ENCODE measurements at places on chromosomes 6 and 20. TPM values are rescaled to one million over a fixed set of nuclear protein-coding genes. Genes with fewer than 3 reads are reported as not detected.

DNA sequence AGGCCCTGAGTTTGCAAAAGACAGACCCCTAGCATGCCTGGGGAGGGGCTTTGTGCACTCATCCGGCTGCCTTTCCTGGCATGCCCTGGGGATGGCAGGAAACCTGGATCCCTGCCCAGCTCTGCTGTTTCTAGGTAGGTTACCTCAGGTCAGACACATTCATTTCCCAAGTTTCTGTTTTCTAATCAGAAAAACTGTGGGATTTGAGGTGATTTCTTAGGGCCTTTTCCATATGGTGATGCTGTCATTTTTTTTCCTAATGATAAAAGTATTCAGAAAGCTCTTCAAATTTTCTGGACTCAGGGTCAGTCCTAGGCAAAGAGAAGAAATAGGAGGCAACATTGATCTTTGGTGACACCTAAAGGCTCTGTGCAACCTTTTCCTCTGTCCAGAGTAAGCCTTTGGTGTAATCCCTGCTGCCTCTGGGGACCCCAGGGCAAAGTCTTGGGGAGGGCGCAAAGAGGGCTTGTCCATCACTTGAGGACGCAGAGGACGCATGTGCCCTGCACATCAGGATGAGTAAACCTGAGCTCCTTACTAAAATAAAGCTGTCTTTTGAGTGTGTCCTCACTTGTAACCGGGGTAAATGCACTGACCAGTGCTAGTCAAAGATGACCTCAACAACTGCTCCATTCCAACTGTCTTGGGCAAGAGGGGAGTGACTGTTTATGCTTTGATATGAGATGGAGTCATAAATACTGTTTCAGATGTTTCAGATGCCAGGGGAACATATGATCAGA lies 13.5 kb upstream of the TRAM2 start:
- DNase-seq = peak; percentile 84

GRCh38 chr6:134954272-134955000 lies 4.5 kb upstream of the ALDH8A1 start:
- no peak for DNase-seq

ZKSCAN3 gene
- 8.1 TPM for total RNA-seq

- DNase-seq = no peak
Observed at GRCh38 chr6:90494067-90494780, 92.6 kb downstream of the MAP3K7 start.

NNAT gene
- not detected for total RNA-seq

GRCh38 chr20:11850901-11851300 lies 66.8 kb upstream of the BTBD3 start:
- DNase-seq = peak; percentile 96

DNA sequence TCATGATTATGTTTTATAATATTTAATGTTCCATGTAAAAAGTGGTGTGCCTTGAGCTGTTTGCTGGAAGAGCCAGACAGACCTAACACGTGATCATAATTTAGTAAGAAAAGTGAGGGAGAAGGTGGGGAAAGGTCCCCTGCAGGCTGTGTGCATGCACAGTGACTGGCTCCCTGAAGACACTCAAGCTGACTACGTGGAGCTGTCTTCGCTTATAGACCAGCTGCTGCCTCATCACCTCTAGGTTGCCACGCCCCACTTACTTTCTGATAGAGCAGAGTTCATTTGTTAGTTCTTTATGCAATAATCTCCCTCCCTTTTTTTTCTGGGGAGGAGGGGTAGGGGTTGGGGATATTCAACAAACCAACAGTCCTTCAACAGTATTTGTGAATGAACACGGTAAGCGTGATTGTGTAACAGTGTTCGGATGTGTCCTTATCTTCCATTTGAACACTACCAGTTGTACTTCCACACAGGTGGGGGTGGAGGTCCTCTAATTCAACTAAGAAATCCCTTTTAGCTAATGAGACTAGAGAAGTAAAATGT lies 157.3 kb downstream of the BACH2 start:
- no peak for DNase-seq

- no peak for DNase-seq
Observed at GRCh38 chr6:1502041-1502440, 107.7 kb upstream of the FOXC1 start.

- no peak for DNase-seq
Observed at GRCh38 chr6:16296061-16296670, 57.8 kb downstream of the GMPR start.

GRCh38 chr20:51980277-51980676 lies 178.0 kb upstream of the SALL4 start:
- no peak for DNase-seq

GPR6 gene
- total RNA-seq = not detected

EYA2 gene
- 0.15 TPM for total RNA-seq

GRIK2 gene
- total RNA-seq = 2.4 TPM

DNA sequence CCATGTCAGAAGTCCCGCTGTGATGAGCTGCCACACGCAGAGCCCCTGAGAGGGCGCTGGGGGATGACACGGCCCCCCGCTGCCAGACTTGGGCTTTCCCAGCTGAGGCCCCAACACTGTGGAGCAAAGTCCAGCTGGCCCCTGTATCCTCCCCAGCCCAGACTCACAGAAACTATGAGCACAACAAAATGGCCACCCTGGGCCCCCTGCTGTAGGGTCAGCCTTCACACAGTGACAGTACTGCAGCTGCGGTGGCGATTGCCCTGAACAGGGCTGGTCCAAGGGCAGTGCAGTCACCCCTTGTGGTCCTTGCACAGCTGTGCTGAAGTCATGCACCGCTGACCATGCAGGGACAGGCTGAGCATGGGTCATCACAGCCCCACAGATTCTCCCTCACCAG lies 78.2 kb upstream of the CST7 start:
- DNase-seq = peak; percentile 11

DNA sequence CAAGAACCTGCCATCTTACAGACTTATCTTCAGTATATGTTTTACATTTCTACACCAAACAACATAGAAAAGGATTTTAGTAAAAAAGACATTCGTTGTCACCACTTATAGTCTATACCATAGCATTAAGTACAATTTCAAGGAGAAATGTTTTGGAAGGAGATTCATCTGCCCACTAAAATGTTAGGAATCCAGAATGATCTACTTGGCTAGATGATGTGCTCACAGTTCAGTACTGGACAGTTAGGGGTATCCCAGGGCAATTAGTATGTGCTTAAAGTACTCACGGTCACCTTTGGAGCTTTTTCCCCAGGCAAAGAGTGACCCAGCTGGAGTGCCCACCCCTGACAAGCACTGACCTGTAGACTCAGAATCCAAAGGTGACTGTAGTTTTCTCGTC lies 222.9 kb downstream of the SLC24A3 start:
- DNase-seq = no peak

KIF6 gene
- 2.7 TPM for total RNA-seq

DNA sequence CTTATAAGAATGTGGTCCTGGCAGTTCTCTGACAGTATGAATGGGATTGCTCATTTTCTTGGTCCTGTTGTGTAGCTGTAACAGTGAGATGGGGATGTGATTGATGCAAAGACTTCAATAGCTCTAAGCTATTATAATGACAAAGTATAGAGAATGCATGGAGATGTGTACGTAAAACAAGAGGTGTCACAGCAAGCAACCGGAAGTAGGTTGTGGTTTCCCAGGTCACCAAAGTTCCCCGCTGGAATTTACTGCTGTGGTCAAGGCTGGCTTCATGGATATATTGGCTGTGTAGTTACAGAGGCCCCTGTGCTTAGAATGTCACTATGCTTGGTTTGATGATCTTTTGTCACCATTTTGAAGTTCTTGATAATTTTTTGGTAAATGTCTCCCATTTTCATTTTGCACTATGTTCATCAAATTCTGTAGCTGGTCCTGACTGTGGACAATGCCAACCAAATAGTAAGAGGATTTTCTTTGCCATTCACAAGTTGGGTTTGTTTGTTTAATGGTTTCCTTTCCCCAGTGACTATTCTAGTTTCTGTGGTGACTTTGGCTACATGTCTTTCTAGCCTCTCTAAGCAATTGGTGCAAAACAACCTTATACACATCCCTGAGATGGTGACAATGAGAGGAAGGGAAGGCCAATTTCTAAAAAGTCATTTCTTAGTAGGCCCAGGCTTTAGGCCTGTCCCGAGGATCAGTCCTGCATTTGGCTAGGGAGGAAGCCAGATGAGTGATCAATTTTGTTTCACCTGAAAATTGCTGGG lies 10.5 kb downstream of the DNAH8 start:
- DNase-seq = peak; percentile 76

GRCh38 chr6:5128351-5128750 lies 43.2 kb downstream of the PPP1R3G start:
- no peak for DNase-seq

LY6G6F gene
- not detected for total RNA-seq

GRCh38 chr6:21087188-21087587 lies 506.4 kb upstream of the SOX4 start:
- no peak for DNase-seq

DNA sequence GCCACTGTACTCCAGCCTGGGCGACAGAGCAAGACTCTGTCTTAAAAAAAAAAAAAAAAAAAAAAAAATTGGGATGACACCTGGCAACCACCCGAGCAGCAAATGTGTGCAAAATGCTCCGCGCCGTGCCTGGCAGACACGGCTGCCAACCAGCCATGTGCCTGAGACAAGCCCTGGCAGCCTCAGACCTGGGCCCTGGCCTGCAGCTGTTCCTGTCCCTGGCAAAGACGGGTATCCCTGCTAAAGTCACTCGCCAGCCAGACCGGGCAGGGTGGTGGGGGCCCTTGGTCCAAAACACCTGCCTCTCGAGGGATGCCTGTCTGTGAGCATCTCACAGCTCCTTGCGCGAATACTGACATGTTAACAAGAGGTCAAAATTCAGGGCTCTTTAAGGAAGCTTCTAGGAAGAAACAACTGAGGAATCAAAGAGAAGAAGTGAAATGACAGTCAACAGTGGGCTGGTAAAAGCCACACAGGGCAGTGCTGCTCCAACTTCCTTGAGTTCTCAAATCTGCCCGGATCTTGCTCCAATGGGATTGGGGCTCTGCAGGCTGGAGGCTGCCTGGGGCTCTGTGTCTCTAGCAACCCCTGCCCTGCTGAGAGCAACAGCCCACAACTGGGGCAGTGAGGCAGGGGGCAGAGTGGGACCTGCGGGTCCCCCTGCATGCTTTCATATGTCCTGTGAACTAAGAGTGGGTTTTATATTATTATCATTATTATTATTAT lies 53.4 kb downstream of the SYTL3 start:
- no peak for DNase-seq

- no peak for DNase-seq
Observed at GRCh38 chr6:104688283-104688969, 171.3 kb downstream of the HACE1 start.

DNA sequence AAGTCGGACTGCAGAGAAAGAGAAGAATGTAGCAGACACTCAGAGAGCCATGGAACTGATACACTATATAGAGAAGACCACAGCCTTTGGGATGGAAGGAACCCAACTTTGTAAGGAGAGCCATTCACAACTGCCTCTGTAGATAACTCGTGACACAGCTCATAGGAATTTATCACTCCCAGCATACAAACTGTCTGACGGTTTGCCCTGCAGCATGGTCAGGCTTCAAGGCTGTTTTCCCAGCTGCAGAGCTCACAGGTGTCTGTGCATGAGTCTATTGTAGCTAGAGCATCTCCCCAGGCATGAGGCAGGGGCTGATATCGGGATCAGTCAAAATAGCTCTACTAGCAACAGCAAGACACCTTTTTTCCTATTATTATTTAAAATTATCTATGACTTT lies 130.5 kb upstream of the DTNBP1 start:
- peak; percentile 79 for DNase-seq

DNA sequence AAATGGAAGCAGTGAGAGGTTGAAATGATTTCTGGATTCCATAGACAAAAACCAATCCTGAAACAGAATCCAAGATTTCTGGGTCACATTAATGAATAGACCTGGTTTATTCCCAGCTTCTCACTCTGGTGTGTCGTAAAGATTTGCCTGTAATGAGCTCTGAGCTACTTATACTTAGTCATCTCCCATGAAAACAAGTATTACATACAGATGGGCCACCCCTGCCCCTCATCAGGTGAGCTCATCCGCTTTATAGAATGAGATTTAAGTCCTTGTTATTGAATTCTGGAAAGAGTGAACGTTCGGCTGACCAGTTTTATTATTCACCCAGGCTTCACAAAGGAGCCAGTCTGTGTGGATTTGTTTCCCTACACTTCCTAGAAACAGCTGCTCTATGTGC lies 47.1 kb upstream of the TMEM181 start:
- DNase-seq = no peak

- DNase-seq = no peak
Observed at GRCh38 chr6:31874836-31875572, 3.8 kb downstream of the SLC44A4 start.

- DNase-seq = no peak
Observed at GRCh38 chr20:18650224-18650623, 62.4 kb downstream of the DTD1 start.

DNA sequence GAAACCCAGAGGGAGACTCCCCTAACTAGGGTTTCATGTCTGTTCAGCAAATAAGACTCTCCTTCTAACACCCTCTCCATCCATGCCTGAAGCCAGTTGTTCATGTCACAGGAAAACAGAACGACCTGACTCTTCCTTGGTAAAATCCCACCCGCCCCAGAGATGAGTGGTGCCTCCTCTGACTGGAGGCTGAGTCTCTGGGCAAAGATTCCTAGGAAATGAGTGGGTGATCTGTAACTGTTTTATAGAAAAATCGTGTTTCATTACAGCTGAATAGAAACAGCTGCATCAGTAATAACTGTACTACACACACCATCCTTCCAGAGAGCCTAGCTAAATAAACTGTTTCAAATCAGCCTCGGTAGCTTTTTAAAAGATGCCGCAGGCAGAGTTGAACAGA lies 37.4 kb upstream of the MRPS10 start:
- DNase-seq = no peak

- peak; percentile 96 for DNase-seq
Observed at GRCh38 chr20:47878601-47879027, 93.3 kb upstream of the SULF2 start.

- no peak for DNase-seq
Observed at GRCh38 chr6:111692327-111693164, 86.9 kb upstream of the TRAF3IP2 start.

RAET1L gene
- total RNA-seq = not detected

UST gene
- 14.4 TPM for total RNA-seq

DNA sequence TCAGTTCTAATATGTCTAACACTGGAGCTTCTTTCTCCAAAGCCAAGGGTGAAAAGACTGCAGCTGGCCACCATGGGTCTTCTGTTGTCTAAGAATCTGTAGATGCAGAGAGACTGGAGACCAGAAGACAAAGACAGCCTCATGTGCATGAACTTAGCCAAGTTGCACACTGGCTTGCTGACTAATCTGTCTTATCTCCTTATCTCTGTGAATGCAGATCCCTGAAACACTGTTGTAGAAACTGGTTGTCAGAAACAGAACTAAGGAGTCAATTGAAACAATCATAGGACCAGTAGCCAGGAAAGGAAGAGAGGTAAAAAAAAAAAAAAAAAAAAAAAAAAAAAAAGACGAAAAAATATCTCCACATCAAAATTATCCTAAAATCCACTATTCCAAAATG lies 109.7 kb downstream of the BFSP1 start:
- peak; percentile 37 for DNase-seq

GRCh38 chr20:12012241-12013222 lies 94.8 kb downstream of the BTBD3 start:
- DNase-seq = peak; percentile 76

- peak; percentile 38 for DNase-seq
Observed at GRCh38 chr20:1450926-1451491, 15.6 kb downstream of the NSFL1C start.

- no peak for DNase-seq
Observed at GRCh38 chr6:8389036-8389818, 46.1 kb downstream of the SLC35B3 start.

All from M059J (cell line).